ENCODE measurements at places on chromosomes 6 and 20.

DNA sequence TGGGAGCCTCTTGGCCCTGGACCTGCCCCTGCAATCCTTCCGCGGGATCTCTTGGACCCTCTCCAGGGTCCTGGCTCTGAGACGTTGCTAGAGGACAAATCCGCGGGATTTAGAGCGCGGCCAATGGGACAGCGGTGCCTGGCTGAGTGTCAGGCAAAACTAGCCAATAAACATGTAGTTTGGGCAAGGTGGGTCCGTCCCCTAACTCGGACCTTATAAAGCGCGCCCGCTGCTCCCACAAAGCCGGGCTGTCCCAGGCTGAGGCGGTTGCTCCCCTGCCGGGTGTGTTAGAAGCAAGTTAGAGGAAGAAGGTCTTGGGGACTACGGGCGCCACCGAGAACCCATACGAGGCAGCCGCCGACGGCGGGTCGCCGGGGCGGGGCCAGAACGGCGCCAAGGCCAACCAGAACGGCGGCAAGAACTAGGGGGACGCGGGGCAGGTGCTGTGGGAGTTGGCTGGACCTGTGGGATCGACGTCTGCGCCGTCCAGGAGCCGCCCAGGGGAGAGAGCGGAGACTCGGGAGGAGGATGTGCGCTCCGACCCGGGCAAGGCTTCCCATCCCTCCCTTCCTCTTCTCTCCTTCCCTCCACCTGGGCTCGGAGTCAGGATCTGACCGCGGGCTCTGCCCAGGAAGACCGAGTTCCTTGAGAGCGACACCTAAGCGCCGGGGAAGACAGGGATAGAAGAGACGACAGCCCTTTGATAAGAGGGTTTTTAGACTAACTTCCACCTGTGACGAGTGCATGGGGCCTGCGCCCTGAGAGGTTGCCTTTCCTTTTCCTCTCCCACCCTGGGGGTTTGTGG is 6.5 kb upstream of the TMEM14A start:
- H3K27me3 ChIP-seq: no peaks in the 10 kb centered on the region
- peak overlapping the region; percentile 73 for H3K4me3 ChIP-seq
- peak overlapping the region; percentile 51 for H3K27ac ChIP-seq
- DNase-seq: peak; percentile 96

- H3K4me3 ChIP-seq: no peak overlapping the region
- H3K27ac ChIP-seq: no peak overlapping the region
- no peaks in the 10 kb centered on the region for H3K27me3 ChIP-seq
- DNase-seq: no peak
- no peaks in the 10 kb centered on the region for H3K4me1 ChIP-seq
Observed at GRCh38 chr6:31332637-31333602, 24.1 kb downstream of the HLA-B start.

GRCh38 chr6:79246891-79247290 is 12.4 kb upstream of the HMGN3 start:
- DNase-seq: no peak
- no peaks in the 10 kb centered on the region for H3K4me1 ChIP-seq
- no peak overlapping the region for H3K4me3 ChIP-seq
- no peak overlapping the region for H3K27ac ChIP-seq
- no peaks in the 10 kb centered on the region for H3K36me3 ChIP-seq

GRCh38 chr20:1491281-1491840 is at the start of gene SIRPB2:
SIRPB2 (minus strand) TSS chr20:1491420; CDS start chr20:1491359, 61 bp downstream.
- peak; percentile 28 for DNase-seq
- no peaks in the 10 kb centered on the region for H3K4me1 ChIP-seq
- no peaks in the 10 kb centered on the region for H3K27me3 ChIP-seq
- H3K27ac ChIP-seq: peak within 1 kb of the TSS; percentile 14
- H3K36me3 ChIP-seq: no peaks in the 10 kb centered on the region
- no peak within 1 kb of the TSS for H3K4me3 ChIP-seq

DNA sequence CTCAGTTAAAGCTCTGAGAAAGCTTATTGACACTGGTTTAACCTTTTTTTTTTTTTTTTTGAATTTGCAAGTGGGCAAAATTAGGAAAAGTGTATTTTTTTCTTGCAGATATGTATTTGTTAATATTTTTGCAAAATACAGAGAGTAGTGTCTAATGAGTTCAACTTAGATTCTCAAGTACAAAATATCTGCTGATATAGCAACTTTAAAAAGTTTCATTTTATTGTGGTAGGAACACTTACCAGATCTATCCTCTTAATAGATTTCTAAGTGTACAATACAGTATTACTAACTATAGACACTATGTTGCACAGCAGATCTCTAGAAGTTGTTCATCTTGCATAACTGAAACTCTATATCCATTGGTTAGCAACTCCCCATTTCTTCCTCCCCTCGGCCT is 30.9 kb upstream of the HDDC2 start:
- H3K4me1 ChIP-seq: no peaks in the 10 kb centered on the region
- DNase-seq: no peak
- H3K36me3 ChIP-seq: no peaks in the 10 kb centered on the region
- no peak overlapping the region for H3K4me3 ChIP-seq
- H3K27me3 ChIP-seq: no peaks in the 10 kb centered on the region
- no peak overlapping the region for H3K27ac ChIP-seq

DNA sequence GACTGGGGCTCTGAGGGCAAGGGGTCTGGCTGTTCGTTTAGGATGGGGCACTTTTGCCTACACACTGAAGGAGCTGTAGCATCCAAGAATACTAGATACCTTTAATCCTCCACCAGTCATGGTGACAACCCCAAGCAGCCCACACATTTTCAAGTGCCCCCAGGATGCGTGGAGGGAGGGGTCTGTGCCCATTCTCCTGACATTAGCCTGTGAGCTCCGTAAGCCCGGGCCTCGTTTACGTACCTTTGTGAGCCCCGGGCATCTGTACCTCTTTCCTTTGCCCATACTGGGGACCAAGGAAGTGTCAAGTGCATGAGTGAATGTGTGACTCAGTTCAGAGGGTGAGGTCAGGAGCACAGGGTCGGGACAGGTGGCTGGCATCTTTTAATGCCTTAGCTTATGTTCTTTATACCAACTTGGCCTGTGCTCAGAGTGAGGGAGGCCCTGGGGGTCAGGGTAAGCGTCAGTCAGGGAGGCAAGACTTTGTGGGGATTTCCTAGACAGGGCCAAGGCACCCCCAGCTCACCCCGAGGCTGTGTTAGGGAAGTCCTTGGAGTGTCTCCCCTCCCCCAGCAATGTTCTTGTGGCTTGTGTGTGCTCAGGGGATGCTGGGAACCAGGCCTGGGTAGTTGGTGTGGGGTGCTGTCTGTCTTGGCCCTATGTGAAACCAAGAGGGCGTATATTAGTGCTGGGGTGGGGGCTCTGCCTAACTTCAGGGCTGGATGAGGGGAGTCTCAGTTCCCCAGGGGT is 12.9 kb downstream of the VEGFA start:
- H3K4me1 ChIP-seq: no peaks in the 10 kb centered on the region
- no peaks in the 10 kb centered on the region for H3K36me3 ChIP-seq
- no peaks in the 10 kb centered on the region for H3K27me3 ChIP-seq
- H3K4me3 ChIP-seq: no peak overlapping the region

DNA sequence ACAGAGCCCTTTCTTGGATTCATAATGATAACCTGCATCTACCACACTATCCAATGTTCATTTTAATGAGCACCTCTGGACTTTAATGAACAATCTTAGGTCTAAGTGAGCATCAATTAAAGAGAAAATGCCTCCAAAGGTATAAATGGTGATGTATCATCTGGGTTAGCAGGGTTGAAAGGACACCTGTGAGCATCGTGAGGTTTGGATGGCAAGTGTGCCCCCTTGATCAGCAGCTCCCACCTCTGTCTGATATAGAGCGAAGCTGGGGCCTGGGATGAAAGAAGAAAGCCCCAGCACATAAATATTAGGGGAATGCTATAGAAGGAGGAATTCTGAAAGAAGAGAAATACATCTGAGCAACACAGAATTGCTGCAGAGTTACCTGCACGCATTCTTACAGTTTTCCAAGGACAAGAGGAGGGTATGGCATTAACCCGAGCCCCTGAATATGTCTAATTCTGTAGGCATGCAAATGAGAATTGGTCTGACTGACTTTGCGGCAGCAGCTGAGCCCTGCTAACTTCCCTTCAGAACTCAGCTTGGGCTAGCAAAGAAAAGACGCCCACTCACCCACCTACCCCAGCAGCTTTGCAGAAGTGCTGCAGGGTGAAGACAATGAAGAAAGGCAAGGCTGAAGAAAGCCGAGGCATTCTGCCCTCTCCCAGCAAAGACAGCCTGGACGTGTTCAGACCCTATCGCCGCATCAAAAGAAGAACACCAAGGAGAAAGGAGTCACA is 136.2 kb downstream of the GMPR start:
- H3K36me3 ChIP-seq: no peaks in the 10 kb centered on the region
- no peak for DNase-seq
- H3K4me3 ChIP-seq: no peak overlapping the region

DNA sequence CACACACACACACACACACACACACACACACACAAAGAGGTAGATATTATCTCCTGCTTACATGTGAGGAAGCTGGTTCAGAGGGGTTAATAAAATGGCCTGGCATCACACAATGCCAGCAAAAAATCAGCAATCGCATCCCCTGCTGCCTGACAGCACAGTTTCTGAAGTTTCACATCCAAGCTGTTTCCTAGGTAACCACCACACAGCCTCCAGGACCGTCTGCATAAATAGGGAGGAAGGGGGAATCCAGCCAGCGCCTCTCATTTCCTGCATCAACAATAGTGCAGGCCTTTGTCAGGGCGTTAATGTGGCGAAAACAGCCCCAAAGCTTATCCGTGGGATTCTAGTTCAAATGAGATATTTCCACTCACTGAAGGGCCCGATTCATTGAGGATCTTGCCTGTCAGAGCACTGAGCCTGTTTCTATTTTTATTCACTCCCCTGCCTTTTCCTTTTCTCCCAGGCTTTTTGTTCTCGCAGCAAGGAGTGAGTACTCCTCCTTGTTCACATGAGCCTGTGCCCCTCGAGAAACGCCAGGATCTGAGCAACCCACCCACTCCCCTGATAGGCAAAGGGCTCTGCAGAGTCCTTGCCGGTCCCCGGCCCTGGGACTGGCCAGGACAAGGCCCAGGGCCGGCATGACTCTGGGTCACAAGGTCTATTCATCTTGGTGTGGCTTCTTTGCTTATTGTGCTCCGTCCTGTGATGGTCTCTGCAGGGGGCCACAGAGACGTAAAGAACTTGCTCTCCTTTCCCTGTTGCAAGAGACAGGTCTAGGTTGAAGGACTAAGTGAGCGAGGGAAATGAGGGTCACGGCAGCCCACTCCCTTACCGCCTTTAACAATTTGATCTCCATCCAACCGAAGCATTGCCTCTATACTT is 32.7 kb downstream of the TUBB2B start:
- no peak for DNase-seq
- no peak overlapping the region for H3K27ac ChIP-seq
- no peaks in the 10 kb centered on the region for H3K36me3 ChIP-seq
- H3K4me1 ChIP-seq: no peaks in the 10 kb centered on the region

DNA sequence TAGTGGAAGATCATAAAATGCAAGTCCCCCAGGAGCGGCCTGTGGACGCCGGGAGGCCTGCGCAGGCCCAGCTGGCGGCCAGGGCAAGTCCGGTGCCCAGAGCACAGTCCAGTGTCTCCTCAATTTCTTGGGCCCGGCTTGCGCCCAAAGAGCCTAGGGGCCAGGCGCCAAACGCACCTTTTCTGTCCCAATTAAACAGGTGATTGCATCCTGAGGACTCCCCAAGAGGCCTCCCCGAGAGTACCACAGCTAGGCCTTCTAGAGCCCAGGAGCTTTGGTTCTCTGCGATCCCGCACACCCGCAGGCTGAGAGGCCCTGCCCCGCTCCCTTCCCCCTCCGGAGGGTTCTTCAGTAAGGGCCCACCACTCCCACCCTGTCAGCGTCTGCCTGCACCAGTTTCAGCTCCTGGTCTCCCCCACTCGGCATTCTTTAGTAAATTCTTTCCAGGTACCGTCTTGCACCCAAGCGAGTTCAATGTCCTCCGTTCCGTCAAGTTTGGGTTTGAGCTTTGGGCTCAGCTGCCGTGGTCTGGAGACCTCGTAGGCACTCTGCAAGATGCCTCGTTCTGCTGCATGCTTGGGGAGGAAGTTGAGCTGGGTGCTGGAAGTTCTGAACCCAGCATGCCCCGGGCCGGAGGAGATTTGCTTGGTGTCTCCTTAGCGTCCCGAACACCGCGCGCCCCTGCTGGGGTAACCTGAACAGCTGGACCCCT is 3.9 kb upstream of the NKX2-2 start:
- no peak for DNase-seq
- H3K27me3 ChIP-seq: peaks cover 4% of the 10 kb centered on the region
- H3K4me3 ChIP-seq: no peak overlapping the region
- H3K4me1 ChIP-seq: peaks cover 8% of the 10 kb centered on the region

DNA sequence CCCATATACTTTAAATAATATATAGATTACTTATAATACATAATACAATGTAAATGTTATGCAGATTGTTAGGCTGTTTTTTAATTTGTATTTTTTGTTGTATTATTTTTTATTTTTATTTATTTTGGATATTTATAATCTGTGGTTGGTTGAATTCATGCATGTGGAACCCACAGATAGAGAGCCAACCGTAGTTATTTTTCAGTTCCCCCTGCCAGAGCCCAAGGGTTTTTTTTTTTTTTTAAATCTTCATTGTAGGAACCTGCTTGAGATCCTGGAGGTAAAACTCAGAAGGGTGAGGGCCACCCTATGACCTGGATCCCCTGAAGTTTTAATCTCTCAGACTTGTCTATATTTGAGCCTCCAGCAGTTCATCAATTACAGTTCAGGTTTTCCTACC is 133.2 kb downstream of the B3GAT2 start:
- no peaks in the 10 kb centered on the region for H3K36me3 ChIP-seq
- no peak for DNase-seq
- no peak overlapping the region for H3K4me3 ChIP-seq
- no peaks in the 10 kb centered on the region for H3K27me3 ChIP-seq
- H3K27ac ChIP-seq: no peak overlapping the region

DNA sequence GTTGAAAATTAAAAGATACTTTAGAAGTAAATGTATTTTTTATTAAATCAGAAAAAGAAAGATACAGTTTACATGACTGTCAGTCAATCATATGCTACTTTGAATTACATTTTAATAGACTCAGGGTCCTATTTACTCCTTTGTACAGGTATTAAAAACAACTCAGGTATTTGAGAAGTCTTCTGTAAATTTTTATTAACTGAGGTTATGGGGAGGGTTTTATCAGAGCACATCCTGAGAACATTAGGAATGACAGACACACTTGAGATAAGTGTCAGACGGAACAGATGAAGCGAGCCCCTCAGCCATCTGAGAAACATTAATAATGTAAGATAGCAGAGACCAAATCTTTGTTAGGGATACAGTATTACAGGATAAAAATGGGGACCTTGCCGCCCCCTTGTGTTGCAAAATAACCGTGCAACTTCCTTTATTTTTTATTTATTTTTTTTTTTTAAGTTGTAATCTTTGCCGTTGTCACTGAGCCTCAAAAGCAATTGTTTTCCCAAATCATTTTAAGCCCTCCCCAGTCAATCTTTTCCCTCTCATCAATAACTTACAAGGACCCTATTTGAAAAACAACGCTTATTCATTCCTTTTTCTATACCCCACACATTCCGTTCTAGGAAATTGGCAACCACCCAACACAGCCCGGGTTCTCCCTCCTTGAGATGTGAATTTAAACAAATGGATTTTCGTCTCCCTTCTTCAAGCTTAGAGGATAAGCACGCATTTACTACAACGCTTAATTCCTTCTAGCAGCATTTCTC is 126.7 kb downstream of the BCAS1 start:
- no peak overlapping the region for H3K4me3 ChIP-seq
- H3K36me3 ChIP-seq: no peaks in the 10 kb centered on the region
- no peaks in the 10 kb centered on the region for H3K27me3 ChIP-seq
- H3K4me1 ChIP-seq: peaks cover 11% of the 10 kb centered on the region

- H3K27me3 ChIP-seq: no peaks in the 10 kb centered on the region
- H3K4me3 ChIP-seq: no peak overlapping the region
- H3K27ac ChIP-seq: no peak overlapping the region
- H3K4me1 ChIP-seq: no peaks in the 10 kb centered on the region
Observed at GRCh38 chr6:116859264-116859663, 17.8 kb upstream of the RFX6 start.

- no peaks in the 10 kb centered on the region for H3K27me3 ChIP-seq
- peak overlapping the region; percentile 88 for H3K27ac ChIP-seq
- no peaks in the 10 kb centered on the region for H3K36me3 ChIP-seq
- peak overlapping the region; percentile 77 for H3K4me3 ChIP-seq
- H3K4me1 ChIP-seq: peaks cover 5% of the 10 kb centered on the region
- DNase-seq: peak; percentile 48
Observed at GRCh38 chr20:34954904-34955230, 739 bp downstream of the GSS start.

Measured in testis (tissue), 5 donors.